ENCODE measurements at places on chromosomes 16 and 17.

DNA sequence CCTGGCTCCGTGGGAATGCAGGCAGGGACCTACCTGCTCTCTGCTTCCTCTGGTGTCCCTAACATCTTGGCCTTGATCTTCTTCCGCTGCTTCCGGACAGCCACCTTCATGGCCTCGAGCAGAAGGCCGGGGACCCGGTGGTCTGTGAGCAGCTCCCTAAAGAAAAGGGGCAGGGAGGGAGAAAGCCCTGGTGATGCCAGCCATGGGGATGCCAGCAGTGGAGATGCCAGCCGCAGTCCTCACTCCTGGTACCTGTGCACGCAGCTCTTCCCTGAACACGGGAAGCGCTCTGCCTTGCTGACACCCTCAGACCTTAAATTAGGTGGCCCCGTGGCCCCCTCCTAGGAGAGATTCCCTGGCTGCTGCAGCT, 1.9 kb downstream of the RILP start:
- no peak for DNase-seq

DNA sequence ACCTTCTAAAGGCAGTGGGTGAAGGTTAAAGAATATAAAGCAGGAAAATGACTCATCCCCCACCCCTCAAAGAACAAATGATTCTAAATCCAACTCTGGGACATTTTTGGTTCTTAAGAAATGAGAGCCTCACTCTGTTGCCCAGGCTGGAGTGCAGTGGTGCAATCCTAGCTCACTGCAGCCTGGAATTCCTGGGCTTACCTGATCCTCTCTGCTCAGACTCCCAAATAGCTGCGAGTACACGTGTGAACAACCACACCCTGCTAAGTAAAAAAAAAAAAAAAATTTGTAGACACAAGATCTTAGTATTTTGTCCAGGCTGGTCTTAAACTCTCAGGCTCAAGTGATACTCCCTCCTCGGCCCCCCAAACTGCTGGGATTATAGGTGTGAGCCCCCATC, 298.8 kb upstream of the MAF start:
- DNase-seq: no peak

DNA sequence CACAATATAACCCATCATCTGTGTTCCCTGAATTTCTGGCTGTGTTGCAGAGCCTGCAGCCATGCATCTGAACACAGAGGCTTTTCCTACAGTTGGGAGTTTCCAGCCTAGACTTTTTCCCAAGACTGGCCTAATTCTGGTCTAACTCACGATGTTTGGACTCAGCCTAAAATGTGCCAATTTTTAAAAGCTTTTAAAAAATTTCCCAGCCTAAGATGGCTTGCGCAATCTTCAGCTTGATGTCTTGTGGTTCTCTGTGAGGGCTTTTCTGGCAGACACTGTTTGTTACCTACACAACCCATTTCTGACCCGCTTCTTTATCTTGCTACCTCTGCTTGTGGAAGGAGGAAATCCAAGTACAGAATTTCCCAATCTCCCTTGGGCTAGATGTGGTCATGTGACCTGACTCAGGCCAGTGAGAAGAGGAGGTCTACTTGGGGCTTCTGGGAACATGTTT, 72.7 kb upstream of the GAS7 start:
- DNase-seq: no peak

- no peak for DNase-seq
These were observed 3.7 kb downstream of the ELOB start for GRCh38 chr16:2773188-2773968.

DNA sequence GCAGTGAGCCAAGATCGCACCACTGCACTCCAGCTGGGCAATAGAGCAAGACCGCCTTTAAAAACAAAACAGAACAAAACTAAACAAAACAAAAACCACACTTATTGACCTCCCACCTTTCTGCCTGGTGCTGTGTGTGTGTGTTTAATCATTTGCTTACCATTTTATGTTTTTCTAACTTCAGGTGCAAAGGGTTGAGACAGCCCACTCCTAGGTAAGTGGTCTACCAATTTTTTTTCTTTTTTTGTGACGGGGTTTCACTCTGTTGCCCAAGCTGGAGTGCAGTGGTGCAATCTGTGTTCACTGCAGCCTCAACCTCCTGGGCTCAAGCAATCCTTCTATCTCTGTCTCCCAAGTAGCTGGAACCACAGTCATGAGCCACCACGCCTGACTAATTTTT, 65.8 kb downstream of the SALL1 start:
- DNase-seq: no peak

GRCh38 chr16:65415460-65415859, 293.6 kb upstream of the CDH11 start:
- no peak for DNase-seq

DNA sequence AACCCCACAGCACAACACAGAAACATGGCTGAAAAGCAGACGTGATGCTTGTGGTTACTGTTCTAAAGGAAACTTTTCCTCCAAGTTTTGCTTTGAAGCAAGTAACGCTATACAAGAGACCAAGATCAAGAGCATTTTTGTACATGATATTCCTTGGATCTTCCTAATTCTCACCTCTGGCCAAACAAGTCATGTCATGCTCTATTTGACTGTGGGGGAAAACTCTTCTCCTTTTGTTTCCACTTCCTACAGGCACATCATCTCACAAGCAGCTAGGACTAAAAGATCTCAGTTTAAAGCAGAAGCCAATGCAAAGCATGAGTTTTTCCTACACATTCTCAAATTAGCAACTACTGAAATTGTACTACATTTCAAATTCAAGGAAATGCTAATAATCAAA, 50.7 kb downstream of the CFDP1 start:
- no peak for DNase-seq

DNA sequence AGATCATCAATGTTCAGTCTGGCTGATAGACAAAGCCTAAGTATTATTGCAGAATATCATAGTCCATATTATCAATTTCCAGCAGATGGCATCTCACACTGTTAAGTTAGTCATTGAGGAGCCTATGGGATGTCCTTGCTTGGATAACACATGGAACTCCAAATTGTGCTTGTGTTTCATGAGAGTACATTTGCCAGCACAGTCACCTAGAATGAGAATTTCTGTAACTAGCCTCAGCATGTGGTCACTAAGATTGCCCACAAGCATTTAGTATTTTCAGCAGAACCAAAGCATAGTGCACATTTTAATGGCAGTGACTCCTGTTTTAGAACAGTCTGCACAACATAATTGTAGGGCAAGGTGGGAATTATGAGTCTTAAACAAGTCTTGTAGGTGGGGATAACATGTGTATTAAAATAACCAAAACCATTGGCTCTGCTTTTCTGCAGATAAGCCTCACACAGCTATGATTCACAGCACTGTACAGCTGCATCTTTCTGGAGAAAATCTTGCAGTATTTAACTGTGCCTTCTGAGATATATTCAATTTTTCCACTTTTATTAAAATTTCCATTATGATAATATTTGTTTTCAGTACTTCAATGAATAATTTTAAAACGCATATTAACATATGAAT, 882.8 kb upstream of the SOX9 start:
- no peak for DNase-seq

DNA sequence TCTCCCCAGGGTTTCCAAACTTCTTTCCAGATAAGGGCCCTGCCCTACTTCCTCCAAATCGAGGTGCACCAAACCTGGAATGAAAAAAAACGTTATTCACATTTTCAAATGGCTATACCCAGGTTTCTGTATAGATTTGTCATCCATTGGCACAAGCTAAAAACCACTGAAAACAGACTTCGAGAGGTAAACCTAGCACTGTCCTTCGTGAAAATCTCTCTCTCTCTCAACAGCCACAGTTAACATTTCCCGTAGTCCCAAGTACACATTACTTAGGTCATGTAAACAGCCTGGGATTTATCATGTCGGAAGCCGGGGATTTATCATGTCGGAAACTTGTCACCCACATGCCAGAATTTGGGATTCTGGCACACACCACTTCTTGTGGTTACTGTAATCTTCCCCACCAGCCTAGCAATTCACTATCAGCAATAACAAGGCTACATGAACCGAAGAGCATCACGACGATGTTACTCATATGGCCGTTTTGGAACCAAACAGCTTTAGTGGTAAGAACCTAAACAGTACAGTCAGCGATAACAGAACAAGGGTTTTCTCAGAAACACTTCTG, 1.2 kb downstream of the DDX5 start:
- no peak for DNase-seq

DNA sequence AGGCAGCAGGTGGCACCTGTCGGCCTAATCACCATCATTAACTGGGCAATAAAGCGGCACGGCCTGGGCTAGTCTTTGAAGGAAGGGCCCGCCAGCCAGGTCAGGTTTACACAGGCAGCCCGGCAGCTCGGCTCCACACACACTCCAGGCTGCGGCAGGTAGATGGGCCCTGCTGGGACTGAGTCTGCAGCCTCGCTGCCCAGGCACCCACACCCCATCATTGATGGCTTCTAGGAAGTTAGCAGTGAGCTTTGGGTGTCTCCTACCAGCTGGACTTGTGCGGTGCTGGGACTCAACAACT, 6.8 kb upstream of the FOXN1 start:
- DNase-seq: no peak

- DNase-seq: no peak
These were observed 106.4 kb downstream of the YPEL2 start for GRCh38 chr17:59437791-59438281.

DNA sequence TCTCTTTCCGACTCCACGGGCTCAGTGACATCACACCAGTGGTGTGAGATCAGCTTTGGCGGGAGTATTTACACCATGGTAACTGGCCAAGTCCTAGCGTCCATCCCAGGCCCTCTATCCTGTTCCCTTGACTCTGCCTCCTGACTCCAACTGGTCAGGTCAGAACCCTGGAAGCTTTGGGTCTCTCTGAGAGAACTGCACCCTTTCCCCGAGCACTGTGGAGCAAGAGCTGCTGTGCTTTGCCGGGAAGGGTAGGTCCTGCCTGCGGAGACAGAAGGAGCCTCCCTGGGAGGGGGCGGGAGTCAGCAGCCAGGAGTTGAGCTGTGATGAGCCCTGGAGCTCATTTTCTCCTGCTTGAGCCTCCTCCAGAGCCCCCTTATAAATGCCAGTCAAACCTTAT, 212.1 kb upstream of the TNRC6C start:
- no peak for DNase-seq

- no peak for DNase-seq
These were observed 50.8 kb downstream of the PARN start for GRCh38 chr16:14579266-14579665.

DNA sequence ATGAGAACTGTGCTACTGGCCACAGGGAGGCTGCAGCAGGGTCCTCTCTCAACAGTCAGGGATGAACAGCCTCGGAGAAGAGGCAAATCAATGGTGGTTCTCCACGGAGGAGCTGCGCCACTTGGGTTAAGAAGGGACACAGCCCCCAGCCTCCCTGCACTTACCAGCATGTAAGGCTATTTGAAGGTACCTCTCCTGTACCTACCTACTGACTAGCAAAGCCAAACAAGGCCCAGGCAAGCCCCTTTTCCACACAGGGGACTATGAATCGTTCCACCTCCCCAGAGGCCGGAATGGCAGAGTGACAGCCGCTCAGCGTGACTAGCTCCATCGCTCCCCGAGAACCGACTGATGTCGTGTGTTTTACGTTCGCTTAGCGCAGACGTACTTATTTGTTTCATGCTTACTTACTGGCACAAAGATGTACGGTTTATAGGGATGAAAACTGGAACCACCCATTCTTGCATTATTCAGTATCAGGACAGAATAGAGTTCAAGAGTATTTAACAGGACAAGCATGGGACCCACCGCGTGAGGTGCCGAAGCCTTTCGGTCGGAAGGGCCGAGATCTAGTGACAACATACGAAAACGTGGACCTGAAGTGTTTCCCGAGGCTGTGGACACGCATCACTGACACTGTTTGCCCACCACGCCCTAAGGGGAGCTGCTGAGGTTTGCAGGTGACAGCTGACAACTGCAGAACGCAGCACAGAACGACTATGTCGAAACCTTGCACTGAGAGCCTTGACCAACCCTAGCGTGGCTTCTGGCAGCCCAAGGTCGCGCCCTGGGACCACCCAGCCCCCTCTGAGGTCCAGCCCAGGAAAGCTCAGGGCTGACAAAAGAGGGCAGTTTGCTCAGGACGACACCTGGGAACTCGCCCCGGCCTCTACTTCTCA, 1.0 kb downstream of the TEPSIN start:
- no peak for DNase-seq

- DNase-seq: no peak
These were observed 6.3 kb downstream of the ACSF3 start for GRCh38 chr16:89099905-89100304.

DNA sequence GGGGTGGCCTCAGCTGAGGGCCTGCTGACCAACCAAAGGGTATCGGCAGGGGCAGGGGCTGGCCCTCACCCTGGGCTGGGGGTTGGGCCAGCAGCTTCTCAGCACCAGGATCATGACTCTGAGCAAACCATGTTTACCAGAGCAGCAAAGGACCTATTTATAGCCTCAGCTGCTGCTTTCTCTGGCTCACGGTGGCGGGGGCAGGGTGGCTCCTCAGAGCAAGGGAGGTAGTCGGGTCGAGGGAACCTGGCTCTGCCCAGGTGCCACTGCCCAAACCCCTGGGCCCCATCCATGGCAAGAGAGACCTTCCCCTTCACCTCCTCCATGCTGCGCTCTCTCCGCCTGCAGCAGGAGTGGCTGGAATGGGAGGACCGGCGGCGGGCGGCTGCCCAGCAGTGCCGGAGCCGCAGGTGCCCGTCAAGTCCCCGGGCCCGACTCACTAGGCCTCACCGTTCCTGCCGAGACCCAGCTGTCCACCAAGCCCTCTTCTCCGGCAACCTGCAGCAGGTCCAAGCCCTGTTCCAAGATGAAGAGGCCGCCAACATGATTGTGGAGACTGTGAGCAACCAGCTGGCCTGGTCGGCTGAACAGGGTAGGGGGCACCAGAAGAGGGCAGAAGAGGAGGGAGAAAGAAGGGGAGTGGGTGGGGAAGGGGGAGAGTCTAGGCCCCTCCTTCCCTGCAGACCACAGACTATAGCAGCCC, at the start of gene ASB16:
Gene ASB16, plus strand, starts transcription at position 206 of the 703 bp plus-strand sequence. Its CDS starts 86 bp downstream, at position 292.
- DNase-seq: no peak

GRCh38 chr17:58693208-58693607, 806 bp downstream of the RAD51C start:
- no peak for DNase-seq

DNA sequence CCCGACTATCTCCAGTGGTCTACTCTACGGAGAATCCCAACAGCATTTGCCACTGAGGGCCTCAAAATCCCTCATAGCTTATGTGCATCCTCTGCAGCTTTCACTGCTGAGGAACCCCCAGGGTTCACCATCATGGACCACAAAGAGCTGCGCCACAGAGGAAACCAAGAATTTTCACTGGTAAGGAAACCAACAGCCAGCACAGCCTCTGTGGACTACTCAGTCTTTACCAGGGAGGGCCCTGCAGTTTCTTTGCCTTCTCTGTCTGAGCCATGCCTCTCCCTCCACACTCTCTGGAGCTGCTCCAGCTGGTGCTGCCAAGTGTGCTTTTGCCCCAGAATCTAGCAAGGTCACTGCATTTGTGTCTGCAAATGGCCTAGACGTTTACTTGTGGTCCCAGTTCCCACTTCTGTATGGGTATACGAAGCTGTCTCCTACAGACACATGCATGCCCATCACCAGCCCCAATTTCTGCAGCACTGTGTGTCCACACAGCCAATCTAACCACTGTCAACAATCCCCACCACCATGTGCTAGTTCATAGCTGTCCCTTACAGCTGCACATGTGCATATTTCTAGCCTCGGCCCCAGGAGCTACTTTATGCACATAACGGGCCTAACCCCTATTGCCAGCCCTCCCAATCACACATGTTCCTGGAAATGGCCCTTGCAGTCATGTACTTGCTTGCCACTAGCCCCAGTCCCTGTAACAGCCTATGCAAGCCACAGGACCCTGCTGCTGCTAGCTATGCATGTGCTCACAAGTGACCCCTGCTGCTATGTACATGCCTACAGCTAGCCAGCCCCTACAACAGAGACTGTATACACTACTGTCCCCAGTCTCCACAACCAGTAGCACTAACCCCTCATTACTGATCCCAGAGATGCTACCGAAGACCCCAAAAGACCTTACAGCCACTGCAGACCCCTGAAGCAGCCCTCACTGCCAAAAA, 1437.4 kb downstream of the CDH11 start:
- DNase-seq: no peak

Measured in GM12892 (cell line).